Left renal cortex interstitium (tissue), 4 donors: ENCODE measurements at places on chromosomes 12 and 14. TPM values are rescaled to one million over a fixed set of nuclear protein-coding genes. Genes with fewer than 3 reads are reported as not detected.

Gene IFNG
- polyA plus RNA-seq: not detected

Gene COCH
- 5.4 TPM for polyA plus RNA-seq

Gene KRT4
- polyA plus RNA-seq: 0.48 TPM

Gene MEG3
- 193 TPM for polyA plus RNA-seq

Gene HOXC4
- 68.1 TPM for polyA plus RNA-seq

Gene SLC24A4
- 0.25 TPM for polyA plus RNA-seq

Gene TAS2R19
- polyA plus RNA-seq: 2.1 TPM

Gene AMDHD1
- polyA plus RNA-seq: 0.92 TPM

Gene SERPINA9
- polyA plus RNA-seq: not detected

Gene PIWIL1
- 0.95 TPM for polyA plus RNA-seq

Gene BHLHE41
- polyA plus RNA-seq: 1.6 TPM

Gene SLC35F4
- polyA plus RNA-seq: 2.5 TPM

Gene RNF212B
- 0.82 TPM for polyA plus RNA-seq

Gene GALC
- 39.0 TPM for polyA plus RNA-seq

Gene SLC7A8
- 80.6 TPM for polyA plus RNA-seq

Gene RNFT2
- polyA plus RNA-seq: 8.0 TPM

Gene TAS2R46
- not detected for polyA plus RNA-seq

Gene HAL
- polyA plus RNA-seq: 0.70 TPM

Gene TAS2R14
- 2.1 TPM for polyA plus RNA-seq

Gene B3GNT4
- polyA plus RNA-seq: 5.2 TPM

Gene GPR135
- 3.3 TPM for polyA plus RNA-seq

Gene NUBPL
- polyA plus RNA-seq: 16.0 TPM

Gene AQP2
- polyA plus RNA-seq: 216 TPM

Gene TAS2R8
- not detected for polyA plus RNA-seq

Gene CRIP2
- polyA plus RNA-seq: 160 TPM

Gene CLEC6A
- polyA plus RNA-seq: 0.21 TPM

Gene RNASE3
- 0.79 TPM for polyA plus RNA-seq

Gene PNP
- 55.9 TPM for polyA plus RNA-seq

Gene PYM1
- 41.9 TPM for polyA plus RNA-seq

Gene POTEG
- 0.14 TPM for polyA plus RNA-seq

Gene ZNF84
- polyA plus RNA-seq: 60.1 TPM

Gene LTB4R2
- polyA plus RNA-seq: 1.8 TPM
